CD8-positive, alpha-beta T cell (primary cell): ENCODE measurements at places on chromosomes 6 and 20. TPM values are rescaled to one million over a fixed set of nuclear protein-coding genes. Genes with fewer than 3 reads are reported as not detected.

- no peak for DNase-seq
These were observed 48.1 kb downstream of the ERMARD start for GRCh38 chr6:169799474-169799926.

DNA sequence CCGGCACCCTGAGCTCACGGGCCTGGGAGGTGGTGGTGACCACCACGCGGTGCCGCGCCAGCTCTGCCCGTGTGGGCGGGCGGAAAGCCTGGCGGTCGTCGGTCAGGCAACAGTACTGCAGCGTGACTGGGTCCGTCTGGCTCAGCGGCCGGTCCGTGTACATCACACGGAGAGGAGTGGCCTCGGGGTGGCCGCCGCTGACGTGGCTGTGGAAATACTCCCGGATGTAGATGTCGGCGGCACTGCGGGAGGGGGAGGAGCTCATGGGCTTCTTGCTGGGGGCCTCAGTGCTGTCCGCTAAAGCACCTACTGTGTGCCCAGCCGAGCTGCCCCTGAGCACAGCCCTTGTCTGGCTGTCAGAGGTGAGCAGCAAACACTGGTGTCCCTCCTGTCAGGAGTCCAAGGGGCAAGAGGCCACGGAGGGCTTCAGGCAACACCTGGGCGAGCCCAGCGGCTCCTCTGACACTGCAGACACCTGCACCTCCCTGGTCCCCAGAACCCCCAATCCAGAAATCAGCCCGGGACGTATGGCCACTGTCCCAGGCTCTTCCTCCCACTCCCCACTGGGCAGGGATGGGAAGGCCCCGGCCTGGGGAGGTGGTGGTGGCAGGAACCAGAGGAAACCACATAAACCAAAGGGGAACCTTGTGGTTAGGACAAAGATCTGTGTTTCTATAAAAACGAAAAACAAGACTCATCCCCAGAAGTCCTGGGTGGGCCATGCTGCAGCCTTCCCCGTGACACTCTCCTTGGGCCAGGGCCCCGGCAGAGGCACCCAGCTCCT lies 6.5 kb downstream of the HELZ2 start:
- DNase-seq = peak; percentile 41

- no peak for DNase-seq
These were observed 146.0 kb upstream of the AFDN start for GRCh38 chr6:167680605-167681149.

DNA sequence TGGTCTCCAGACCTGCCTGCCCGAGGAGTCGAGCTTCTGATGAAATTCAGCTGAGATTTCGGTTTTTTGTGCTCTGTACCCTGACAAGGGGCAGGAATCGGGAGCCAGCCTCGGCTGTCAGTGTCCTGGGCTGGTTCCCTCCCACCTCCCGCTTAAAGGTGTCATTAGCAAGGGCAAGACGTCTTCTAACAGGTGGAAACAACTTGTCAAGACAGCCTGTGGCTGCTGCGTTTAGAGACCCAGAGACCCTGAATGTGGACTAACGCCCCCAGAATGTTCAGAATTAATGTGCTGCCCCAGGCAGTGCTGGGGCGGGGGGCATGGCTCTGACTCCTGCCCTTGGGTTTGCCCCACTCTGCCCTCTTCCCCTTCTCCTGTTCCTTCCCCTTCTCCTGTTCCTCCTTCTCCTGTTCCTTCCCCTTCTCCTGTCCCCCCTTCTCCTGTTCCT lies 69.7 kb downstream of the PHACTR3 start:
- no peak for DNase-seq

DNA sequence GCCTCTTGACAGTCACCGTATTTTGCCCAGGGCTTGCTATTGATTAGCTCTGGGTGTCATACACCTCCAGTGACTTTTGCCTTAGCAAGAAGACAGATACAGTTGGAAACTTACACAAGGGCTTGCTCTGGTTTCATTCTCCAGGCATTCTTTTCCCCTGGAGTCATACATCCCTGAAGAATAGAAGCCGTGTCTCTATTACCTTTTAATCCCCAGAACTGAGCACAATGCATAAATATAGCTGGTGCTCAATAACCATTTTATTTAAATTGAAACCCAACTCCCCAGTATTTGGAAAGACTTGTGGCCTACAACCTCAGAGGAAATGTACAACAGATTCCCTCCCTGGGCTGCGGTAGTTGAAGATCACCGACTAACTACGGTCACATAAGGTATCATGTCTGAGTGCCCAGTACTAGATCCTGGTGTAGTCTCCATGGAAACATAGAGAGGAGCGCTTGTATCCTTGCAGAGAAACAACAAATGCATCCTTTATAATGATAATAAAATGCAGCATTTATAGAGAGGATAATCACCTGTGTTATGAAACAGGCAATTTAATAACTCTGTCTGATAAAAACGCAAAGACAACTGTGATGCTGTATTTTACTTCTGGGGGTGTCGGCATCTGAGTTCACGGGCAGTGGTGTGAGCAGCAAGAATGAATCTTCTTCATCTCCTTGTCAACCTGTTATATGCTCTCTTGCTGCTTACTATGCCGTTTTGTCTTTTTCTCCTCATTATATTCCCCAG lies 401.2 kb upstream of the AGPAT4 start:
- no peak for DNase-seq

- DNase-seq = no peak
These were observed 13.5 kb upstream of the TRAM2 start for GRCh38 chr6:52590152-52590891.

DNA sequence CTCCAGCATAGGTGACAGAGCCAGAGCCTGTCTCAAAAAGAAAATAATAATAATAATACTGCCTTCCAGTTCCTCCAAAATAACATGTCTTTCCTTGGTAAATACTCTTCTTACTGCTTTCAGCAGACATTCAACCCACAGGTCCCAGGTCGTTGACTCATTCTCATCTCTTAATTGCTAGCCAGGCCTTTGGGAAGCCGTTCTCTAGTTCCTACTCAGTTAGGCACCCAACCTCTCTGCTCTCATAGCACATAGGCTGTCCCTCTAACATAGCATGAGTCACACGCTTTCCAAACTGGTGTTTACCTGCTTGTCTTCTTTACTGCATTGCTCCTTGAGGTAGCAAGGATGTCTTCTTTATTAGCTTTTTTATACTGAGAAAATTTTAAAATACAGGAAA lies 98.8 kb downstream of the LAMA2 start:
- no peak for DNase-seq

GRCh38 chr6:25166955-25167748 lies 112.0 kb upstream of the CARMIL1 start:
- no peak for DNase-seq

- no peak for DNase-seq
These were observed 135.5 kb upstream of the LRFN2 start for GRCh38 chr6:40722553-40723258.

GRCh38 chr6:121382467-121383121 lies 48.3 kb upstream of the TBC1D32 start:
- DNase-seq = no peak

MOXD1 gene
- total RNA-seq = not detected

OR2H1 gene
- total RNA-seq = not detected
